ENCODE measurements at places on chromosomes 7 and 10. TPM values are rescaled to one million over a fixed set of nuclear protein-coding genes. Genes with fewer than 3 reads are reported as not detected.

DNA sequence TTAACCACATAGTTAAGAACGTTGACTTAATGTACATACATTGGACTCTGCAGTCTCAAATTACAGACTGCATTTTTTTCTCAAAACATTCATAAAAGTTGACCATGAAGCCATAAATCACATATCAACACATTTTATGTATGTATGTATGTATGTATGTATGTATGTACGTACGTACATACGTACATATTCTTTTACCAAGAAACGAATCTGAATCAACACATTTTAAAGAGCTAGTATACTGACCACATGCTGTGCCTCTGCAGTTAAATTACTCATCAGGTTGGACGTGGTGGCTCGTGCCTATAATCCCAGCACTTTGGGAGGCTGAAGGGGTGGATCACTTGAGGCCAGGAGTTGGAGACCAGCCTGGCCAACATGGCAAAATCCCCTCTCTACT lies 105.8 kb downstream of the GPR158 start:
- H3K4me3 ChIP-seq = no peak overlapping the region
- no peaks in the 10 kb centered on the region for H3K4me1 ChIP-seq
- no peak for DNase-seq
- H3K27me3 ChIP-seq = no peaks in the 10 kb centered on the region
- no peaks in the 10 kb centered on the region for H3K36me3 ChIP-seq
- no peak overlapping the region for H3K27ac ChIP-seq

DNA sequence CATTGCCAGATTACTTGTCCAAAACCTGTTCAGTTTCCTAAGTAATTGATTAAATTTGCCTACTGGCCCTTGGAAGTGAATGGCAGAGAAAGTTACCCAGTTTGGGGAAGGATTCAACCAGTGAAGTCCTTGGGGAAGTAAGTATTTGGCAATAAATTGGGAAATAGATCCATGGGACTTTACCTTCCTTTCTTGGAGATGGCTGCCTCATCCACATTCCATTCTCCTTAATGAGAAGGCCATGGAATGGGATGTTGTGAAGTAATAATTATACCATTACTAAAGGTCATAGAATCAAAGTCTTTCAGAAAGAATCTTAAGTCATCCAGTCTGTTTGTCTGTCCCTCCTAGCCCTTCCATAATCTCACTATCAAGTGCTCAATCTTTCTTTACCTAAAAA lies 4.5 kb upstream of the COPG2 start:
- DNase-seq = no peak
- no peak overlapping the region for H3K4me3 ChIP-seq
- H3K36me3 ChIP-seq = no peaks in the 10 kb centered on the region
- no peak overlapping the region for H3K27ac ChIP-seq

DNA sequence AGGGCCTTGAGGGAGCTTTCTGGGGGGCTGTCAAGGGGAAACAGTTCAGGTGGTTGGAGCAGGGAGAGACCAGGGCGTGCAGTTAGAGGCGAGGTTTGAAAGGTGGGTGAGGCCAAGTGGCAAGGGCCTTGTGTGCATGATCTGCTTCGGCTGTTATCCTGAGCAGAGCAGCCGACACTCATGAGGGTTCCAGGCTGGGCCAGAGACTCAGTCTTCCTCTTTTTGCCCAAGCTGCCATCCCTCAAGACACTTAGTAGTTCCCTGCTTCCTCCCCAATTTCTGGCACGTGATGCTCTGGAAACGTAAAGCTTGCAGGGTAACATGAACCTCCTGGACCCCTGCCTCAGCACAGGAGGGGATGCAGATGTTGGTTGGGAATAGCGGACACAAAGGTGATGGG lies 44.1 kb downstream of the KLRG2 start:
- H3K4me3 ChIP-seq = no peak overlapping the region
- H3K27me3 ChIP-seq = no peaks in the 10 kb centered on the region
- H3K36me3 ChIP-seq = no peaks in the 10 kb centered on the region
- peaks cover 4% of the 10 kb centered on the region for H3K4me1 ChIP-seq
- no peak overlapping the region for H3K27ac ChIP-seq

DNA sequence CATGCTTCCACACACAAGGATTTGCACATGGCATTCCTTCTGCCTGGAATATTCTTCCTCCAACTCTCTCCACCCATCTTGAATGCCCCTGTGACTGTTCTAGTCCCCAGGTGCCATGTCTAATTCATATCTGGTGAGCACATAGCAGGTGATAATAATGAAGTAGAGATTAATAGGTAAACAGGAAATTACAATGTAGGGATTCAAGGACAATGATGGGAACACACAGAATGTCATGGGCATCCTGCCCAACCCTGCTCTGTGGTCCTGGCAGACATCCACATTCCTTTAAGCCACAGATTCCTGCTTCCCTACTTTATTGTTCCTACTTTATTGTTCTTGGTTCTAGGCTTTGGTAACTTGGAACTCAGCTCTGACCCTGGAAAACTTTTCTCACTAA lies 115.8 kb downstream of the THSD7A start:
- peak; percentile 43 for DNase-seq
- H3K4me1 ChIP-seq = peaks cover 6% of the 10 kb centered on the region
- H3K27me3 ChIP-seq = no peaks in the 10 kb centered on the region
- no peak overlapping the region for H3K27ac ChIP-seq
- no peak overlapping the region for H3K4me3 ChIP-seq

DNA sequence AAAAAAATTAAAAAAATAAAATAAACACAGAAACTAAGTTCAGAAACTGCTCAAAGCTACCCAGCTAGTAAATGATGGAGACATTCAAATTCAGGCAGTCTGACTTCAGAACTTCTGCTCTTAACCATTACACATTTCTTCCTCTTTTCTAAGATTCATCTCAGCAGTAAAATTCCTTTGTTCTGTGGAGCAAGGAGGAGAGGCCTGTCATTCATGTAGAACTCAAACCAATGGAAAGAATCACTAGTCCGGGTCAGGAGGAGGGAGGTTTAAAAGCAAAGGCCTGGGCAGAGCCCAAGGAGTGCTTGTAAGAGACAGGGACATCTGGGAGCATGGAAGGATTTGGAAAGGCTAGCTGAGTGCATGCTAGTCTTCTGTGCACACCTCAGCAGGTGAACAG lies 37.9 kb upstream of the DNAJB12 start:
- no peaks in the 10 kb centered on the region for H3K27me3 ChIP-seq
- no peak overlapping the region for H3K4me3 ChIP-seq
- no peaks in the 10 kb centered on the region for H3K36me3 ChIP-seq
- no peak for DNase-seq

DNA sequence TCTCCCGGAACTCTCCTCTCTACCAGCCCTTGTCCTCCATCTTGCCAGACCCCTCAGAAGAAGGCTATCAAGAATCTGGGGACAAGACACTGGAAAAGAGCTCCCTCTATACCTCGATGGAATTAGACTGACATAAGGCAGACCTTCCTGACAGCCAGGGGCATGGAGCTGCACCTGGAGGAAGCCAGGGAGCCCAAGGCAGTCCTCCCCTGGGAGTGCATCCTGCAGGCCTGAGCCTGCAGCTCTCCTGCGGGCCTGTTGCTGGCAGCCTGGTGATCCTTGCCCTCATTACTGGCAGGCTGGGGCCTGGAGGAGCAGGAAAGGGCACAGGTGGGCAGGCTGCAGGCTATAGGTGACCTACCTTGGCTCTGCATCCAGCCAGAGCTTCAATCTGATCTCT lies 323.4 kb downstream of the GRID1 start:
- H3K36me3 ChIP-seq = no peaks in the 10 kb centered on the region
- no peak for DNase-seq
- H3K27me3 ChIP-seq = no peaks in the 10 kb centered on the region
- no peak overlapping the region for H3K4me3 ChIP-seq
- no peaks in the 10 kb centered on the region for H3K4me1 ChIP-seq
- no peak overlapping the region for H3K27ac ChIP-seq

Gene ACSL5
- 7.3 TPM for total RNA-seq

- no peaks in the 10 kb centered on the region for H3K36me3 ChIP-seq
- H3K4me1 ChIP-seq = peaks cover 5% of the 10 kb centered on the region
- no peak overlapping the region for H3K27ac ChIP-seq
- H3K4me3 ChIP-seq = no peak overlapping the region
- no peaks in the 10 kb centered on the region for H3K27me3 ChIP-seq
- no peak for DNase-seq
Observed at GRCh38 chr10:22932626-22933370, 4.9 kb downstream of the ARMC3 start.

Gene IL2RA
- total RNA-seq = 0.52 TPM
